Naive thymus-derived CD8-positive, alpha-beta T cell (primary cell): ENCODE measurements at places on chromosomes 12 and 14.
A peak's percentile ranks its signal among the peaks of the same experiment; 100 is the strongest.

DNA sequence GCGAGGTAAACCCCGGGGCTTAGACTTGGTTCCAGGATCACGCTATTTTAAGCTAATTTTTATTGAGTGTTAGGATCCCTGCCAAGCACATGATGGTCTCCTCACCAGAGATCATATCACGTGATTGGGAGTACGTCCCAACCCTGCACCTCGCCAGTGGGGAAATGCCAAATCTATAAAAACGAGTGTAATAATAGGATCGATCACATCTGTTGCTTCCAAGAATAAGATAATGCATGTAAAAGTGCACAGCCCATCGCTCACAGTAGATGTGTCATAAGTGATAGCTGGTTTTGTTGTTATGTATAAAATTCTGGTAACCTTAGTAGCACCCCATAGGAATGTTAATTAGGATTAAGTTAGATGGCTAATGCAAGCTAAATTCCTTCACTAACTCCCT is 581.0 kb upstream of the TMEM132C start:
- no peak for DNase-seq

- no peak for DNase-seq
Observed at GRCh38 chr14:63130531-63130930, 73.7 kb upstream of the RHOJ start.

GRCh38 chr14:60067882-60068281 is 23.8 kb upstream of the PCNX4 start:
- no peak for DNase-seq

- no peak for DNase-seq
Observed at GRCh38 chr12:85441741-85442140, 161.7 kb downstream of the ALX1 start.

- DNase-seq, result no peak
Observed at GRCh38 chr12:131280426-131280825, 326.7 kb downstream of the ADGRD1 start.

GRCh38 chr14:23085458-23085857 is 9.5 kb downstream of the ACIN1 start:
- DNase-seq, result no peak

DNA sequence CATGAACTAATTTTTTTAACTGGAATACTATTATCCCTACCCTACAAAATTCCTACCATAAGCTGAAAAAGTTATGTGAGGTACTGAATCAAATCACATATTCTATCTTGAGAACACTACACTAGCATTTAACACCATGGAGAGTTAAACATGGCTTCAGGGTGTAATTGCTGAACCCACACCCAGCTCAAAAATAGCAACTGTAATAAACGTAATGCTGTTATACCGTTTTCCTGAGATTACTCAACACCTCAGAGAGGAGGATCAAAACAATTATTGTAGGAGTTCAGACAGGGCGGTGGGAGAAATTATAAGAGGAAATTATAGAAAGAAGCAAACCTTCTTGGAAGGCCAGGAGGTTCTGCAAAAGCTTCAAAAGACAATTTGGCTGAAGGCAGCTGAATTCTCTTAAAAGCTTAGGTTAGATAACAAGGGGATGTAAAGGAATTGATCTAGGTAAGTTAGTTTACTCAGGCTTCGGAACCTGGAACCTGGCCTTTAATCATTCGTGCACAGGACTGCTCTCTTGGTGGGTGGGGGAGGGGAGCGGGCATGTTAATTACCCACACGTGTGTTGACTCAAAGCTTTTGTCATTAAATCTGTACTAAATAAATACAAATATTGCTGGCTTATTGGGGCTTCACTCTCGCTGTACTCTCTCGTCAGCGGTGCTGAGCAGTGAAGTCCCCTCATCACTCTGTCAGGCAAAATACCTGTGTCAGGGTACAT is 12.1 kb upstream of the IPO8 start:
- no peak for DNase-seq

DNA sequence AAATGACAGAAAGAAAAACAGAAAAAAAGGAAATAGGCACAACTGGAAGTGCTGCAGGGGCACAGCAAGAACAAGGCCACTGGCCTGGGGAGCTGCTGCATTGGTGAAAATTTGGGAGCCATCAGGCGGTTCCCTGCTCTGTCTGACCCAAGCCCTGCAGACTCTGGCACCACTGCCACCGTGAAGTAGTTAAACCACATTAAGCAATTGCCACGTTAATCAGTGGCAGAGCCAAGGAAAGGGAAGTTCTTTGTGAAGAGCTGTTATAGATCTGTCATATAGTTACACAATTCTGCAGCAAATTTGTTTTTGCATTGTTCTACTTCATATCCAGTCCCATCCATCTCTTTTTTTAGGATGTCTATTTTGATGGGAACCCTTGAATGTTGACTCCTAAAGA is 915.3 kb downstream of the FSCB start:
- no peak for DNase-seq

DNA sequence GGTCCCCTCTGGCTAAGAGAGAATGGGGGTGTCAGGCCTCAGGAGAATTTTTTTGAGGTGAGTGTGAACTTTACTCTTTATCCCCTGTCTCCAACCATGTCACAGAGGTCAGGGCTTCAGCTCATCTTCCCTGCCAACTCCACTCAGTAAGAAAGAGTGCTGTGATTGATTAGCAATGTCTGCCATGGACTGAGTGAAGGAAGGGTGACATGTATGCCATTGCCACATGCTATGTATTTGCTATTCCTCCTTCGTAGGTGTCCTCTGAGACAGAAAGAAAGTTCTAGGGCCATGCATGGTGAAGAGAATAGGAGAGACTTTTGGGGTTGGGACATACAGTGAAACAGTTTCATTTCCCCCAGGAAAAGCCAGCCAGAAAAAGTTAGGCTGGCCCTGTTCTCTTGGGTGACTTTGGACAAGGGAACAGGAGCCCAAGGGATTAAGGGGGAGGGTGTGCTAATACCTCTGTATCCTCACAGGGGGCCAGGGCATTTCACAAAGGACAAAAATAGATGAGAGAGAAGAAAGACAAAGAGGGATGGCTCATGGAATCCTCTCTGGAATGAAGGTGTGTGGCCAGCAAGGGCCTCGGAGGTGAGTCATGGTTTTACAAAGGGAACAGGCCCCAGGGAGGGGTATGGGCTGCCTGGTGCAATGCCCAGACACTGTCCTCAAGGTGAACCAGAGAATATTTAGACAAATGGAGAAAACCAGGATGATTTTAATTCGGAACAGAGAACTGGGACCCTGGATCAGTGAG is 13.9 kb upstream of the MYL2 start:
- no peak for DNase-seq

DNA sequence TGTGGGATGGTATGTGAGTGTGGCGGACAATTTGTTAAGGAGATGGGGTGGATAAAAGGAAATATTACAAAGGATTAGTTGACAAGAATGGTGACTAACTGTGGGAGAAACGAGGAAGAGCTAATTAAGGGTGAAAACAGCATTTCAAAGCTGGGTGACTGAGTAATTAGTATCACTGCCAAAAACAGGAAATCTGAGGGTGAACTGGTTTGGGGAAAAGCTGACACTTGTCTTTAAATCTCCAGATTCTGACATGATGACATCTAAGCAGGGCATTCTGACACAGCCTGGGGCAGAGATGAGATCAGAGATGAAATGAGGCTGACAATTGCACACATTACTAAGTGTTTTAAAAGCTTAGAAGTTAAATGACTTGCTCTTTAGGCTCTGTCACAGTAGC is 42.4 kb upstream of the CCDC175 start:
- DNase-seq, result no peak

GRCh38 chr12:132322206-132323132 is 6.9 kb downstream of the GALNT9 start:
- DNase-seq, result peak; percentile 50

- no peak for DNase-seq
Observed at GRCh38 chr12:102249079-102249841, 51.6 kb upstream of the PMCH start.
